Activated CD4-positive, alpha-beta T cell treated with anti-CD3 and anti-CD28 coated beads for 48 hours (primary cell): ENCODE measurements at places on chromosomes 7 and 10.

- peak; percentile 13 for DNase-seq
Observed at GRCh38 chr7:70763961-70764691, 367.8 kb upstream of the GALNT17 start.

- DNase-seq = no peak
Observed at GRCh38 chr10:131944976-131945695, 36.6 kb downstream of the BNIP3 start.

DNA sequence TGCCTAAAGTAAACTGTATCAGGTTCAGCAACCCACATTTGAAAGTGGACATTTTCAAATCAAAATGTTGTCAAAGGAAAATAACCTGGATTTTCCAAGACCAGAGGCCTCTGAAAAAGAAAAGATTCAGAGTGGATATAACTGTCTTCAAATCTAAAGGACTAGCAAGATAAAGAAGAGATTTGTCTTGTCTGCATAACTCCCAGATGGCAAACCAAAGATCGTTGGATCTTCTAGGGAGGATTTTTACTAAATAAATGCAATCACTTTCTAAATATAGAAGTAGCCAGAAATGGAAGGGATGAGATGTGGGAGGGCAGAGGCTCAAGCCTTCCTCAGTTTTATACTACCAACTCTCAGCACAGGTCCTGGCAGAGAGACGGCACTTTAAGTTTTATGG, 39.0 kb downstream of the CABCOCO1 start:
- no peak for DNase-seq

DNA sequence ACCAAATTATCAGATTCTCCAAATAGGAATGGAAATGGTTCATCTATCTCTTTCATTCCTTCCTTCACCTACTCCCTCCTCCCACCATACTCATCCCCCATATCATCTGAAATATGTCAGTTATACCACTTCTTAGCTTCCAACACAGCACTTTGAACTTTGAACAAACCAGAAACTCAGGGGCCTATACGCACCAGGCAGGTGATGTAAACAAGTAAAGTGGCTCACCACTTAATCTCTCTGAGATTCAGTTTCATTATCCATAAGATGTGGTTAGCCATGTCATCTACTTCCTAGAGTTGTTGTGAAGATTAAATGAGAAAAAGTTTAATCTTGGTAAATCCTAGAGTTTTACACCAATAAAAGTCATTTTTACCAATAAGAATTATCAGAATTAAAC, 65.9 kb upstream of the LRRN3 start:
- peak; percentile 54 for DNase-seq

GRCh38 chr7:133796782-133797745, 330.1 kb upstream of the LRGUK start:
- no peak for DNase-seq

DNA sequence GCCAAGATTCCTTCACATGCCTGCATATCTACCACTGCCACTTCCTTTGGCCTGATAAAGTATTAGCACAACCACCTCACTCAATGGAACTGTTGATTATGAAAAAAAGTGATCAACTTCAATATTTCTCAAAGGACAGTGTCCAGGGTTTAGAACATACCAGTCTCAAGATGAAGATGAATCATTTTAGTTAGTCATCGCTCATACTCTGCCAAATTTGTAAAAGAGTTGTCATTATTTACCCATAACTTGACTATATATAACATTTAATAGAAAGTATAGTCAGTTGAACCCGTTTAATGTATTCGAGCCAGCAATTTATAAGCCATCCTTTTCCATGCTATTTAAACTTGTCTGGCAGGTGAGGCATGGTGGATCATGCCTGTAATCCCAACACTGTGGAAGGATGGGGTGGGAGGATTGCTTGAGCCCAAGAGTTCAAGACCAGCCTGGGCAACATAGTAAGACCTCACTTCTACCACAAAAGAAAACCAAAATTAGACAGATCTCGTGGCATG, 33.2 kb downstream of the SPAM1 start:
- DNase-seq = no peak

DNA sequence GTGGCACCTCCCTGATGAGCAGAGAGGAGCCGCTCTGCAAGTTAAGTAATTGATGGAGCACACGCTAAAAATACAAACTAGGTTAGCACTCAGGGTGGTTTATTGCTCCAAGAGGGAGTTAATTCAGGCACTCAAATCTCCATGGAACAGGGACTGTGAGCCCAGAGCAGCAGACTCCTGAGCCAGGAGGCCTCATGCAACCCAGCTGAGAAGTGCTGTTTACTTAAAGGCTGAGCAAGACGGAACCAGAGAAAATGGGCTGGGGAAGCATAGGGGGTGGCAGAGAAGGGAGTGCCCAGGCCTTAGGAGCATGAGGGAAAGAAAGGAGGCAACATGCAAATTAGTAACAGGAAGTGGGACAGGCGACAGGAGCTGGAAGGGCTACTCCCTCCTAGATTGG, 174.1 kb downstream of the KCNMA1 start:
- no peak for DNase-seq

- no peak for DNase-seq
Observed at GRCh38 chr10:100810091-100810834, 64.9 kb downstream of the PAX2 start.

- DNase-seq = no peak
Observed at GRCh38 chr7:107913851-107914250, 22.9 kb downstream of the DLD start.

GRCh38 chr10:82827901-82828300, 952.9 kb downstream of the NRG3 start:
- no peak for DNase-seq

GRCh38 chr10:72175149-72175548, 40.7 kb upstream of the ANAPC16 start:
- DNase-seq = no peak

DNA sequence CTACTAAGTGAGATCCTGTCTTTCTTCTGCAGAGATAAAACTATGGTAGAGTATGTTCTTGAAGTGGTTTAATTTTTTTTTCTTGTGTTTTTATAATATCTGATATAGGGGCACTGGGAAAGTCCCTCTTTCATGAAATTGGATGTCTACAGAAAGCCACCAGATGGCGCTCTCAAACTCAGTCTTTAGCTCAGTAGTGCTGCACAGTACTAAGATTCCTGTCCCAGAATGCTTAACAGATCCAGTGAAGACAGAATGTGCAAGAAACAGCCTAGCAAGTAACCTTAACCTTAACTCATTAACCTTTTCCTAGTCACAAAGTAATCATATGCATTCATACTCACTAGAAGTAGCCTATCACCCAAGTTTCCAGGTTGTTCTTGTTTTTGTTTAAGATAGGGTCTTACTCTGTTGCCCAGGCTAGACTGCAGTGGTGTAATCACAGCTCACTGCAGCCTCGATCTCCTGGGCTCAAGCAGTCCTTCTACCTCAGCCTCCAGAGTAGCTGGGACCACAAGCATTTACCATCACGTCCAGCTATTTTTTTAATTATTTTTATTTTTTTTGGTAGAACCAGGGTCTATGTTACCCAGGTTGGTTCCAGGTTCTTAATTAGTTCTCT, 56.7 kb downstream of the IDE start:
- peak; percentile 68 for DNase-seq

DNA sequence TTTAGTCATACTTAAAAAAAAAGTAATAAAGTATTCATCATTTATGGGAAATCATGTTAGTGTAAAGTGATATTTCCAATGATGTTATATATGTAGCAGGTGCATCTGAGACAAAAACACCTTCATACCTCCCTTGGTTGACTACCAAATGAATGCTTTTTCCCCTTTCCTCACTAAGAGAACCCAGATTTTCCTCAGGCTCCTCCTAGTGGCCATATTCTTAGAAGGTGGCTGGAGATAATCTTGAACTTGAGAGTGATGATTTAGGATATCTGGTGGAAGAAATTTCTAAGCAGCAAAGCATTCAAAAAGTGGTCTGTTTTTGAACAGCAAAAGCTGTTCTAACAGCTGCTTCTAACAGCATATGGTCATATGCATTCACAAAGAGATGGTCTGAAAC, 16.8 kb upstream of the DNAH11 start:
- DNase-seq = no peak

DNA sequence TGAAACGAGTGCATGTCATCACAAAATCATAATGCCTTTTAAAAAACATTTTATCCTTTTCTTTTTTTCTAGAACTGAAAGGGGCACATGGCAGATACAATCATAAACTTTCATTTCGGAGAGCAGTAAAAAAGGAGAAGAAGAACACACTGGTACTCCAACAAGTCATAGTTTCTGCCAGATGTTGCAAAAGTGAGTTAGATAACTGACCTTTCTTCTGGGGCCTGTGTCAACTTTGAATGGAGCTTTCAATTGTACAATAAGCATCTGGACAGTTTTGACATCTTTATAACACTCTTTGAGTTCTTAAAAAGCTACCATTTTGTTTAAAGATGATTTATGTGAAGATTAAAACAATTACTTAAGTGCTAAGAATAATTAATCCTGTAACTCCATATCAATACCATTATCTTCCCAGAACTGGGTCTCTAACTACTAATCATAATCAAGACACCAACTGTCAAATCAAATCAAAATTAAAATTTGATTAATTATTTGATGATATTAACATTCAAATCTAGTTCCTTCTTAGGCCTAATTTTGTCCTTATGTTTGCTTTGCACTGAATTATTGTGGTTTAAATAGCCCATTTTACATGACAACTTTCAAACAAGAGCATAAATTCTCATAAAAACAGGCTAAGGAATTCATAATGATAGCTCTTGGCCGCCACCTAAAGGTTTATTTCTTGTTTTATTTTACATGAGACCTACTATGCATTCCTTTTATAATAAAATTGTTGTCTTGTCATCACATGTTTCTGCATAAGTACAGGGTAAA, 19.5 kb upstream of the ITGB8 start:
- DNase-seq = no peak

- DNase-seq = peak; percentile 28
Observed at GRCh38 chr10:24603333-24603732, 120.4 kb downstream of the ARHGAP21 start.

GRCh38 chr10:35316218-35316967, 19.9 kb upstream of the CCNY start:
- no peak for DNase-seq

DNA sequence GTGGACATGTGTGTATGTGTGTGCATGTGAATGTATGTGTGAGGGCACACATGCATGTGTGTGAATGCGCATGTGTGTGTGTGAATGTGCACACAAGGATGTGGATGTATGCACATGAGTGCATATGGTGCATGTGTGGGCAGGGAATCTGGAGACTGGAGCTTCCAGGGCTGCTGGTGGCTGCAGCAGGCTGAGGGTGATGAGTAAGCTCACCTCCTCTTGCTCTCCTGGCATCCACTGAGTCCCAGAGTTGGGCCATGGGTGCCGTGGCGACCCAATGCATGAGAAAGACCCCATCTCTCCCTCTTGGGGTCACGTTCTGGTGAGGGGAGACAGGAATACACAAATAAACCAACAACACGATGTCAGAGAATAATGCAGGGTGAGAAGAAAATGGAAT, 33.3 kb upstream of the COL13A1 start:
- DNase-seq = no peak

GRCh38 chr7:112023282-112023681, 182.9 kb downstream of the DOCK4 start:
- DNase-seq = no peak

DNA sequence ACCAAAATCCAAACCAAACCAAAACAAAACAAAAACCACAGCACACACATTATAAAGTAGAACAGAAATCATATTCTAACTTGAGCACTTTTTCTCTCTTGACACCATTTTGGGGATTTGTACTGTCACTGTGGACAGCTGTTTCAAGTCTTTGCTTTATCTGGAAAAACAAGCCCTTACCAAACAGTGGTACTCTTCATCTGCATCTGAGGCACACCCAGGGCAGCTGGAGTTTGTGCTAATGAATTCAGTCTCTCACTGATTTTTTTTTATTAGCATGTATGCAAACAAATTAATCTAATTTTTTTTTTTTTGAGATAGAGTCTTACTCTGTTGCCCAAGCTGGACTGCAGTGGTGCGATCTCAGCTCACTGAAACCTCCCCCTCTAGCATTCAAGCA, 171.4 kb downstream of the RAPGEF5 start:
- no peak for DNase-seq

DNA sequence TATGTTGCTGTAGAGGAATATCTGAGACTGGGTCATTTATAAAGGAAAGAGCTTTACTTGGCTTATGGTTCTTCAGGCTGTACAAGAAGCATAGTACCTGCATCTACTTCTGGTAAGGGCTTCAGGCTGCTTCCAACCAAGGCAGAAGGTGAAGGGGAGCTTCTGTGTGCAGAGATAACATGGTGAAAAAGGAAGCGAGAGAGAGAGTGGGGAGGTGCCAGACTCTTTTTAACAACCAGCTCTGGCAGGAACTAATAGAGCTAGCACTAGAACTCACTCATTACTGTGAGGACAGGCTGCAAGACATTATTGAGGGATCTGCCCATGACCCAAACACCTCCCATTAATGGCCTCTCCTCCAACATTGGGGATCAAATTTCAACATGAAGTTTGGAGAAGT, 94.5 kb downstream of the KIF20B start:
- no peak for DNase-seq

DNA sequence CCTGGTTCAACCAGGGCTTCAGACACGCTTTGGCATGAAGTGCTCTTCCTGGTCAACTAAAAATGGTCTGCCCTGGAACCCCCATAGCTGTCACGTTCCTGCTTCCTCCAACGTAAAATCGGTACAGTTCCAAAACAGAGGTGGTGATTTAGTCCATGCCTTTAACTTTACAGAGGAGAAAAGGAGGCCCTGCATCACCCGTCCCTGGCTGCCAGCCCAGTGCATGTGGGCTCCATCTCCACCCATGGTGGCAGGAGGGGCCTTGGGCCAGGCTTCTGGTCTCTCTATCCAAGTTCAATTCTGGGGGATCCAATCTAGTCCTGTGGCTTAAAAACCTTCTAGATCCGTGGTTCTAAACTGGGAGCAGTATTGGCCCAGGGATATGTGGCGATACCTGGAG, 18.7 kb downstream of the ECHDC3 start:
- DNase-seq = no peak

- DNase-seq = no peak
Observed at GRCh38 chr7:94251-94801, 98.0 kb upstream of the FAM20C start.

DNA sequence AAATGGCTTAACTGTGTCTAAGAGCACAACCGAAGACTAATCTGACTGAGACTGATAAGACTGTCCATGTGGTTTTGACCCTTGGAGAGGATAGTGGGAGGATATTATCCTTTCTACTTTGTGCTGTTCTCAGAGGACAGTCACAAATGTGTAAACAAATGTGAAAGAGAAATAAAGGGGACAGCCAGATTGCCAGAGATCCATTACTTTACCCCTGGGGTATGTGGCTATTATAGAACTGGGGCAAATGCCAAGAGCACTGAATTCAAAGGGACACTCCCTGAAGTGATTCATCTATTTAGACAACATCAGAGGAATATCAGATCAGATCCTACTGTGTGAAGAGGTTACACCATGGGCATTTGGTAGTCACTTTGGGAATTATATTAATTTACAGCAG, 154.7 kb downstream of the RNLS start:
- DNase-seq = no peak

GRCh38 chr7:70288781-70289456, 690.6 kb downstream of the AUTS2 start:
- no peak for DNase-seq

- no peak for DNase-seq
Observed at GRCh38 chr7:46565253-46566096, 644.4 kb upstream of the IGFBP3 start.
